ENCODE measurements at places on chromosomes 1 and 21.

GRCh38 chr1:205571747-205572146, 60.1 kb downstream of the ELK4 start:
- DNase-seq: no peak

DNA sequence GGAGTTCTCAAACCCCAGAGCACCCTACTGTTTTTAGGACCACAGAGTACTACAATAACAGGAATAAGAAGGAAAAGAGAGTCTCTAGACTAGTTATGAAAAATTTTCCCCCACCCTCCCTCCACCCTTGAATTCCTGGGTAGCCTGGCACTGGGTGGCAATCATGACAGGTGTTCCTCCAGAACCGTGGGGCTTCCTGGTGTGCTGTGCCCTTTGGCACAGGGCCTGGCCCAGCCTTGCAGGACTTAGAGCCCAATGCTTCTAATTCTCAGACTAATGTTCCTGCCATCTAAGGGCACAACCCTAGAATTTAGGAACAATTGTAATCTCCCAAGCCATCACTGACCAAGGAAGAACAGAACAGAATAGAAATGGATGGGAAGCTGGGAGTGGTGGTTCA, 1.5 kb upstream of the CD160 start:
- DNase-seq: no peak

DNA sequence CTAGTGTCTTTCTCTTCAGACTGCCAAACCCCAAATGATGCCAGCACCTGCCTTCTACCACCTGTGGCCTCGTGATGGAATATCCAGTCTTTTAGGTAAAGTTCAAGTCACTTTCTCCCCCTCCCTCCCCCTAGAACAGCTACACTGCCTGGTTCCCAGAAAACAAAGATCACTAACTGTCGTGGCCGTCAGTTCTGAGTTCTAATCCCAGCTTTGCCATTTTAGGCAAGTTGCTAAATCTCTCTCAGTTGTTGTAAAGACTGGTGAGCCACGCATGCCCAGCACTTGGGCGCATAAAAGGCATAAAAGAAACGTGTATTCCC, 648 bp upstream of the TRAPPC3 start:
- DNase-seq: no peak

GRCh38 chr1:83998205-83998497, 781 bp downstream of the TTLL7 start:
- DNase-seq: no peak

DNA sequence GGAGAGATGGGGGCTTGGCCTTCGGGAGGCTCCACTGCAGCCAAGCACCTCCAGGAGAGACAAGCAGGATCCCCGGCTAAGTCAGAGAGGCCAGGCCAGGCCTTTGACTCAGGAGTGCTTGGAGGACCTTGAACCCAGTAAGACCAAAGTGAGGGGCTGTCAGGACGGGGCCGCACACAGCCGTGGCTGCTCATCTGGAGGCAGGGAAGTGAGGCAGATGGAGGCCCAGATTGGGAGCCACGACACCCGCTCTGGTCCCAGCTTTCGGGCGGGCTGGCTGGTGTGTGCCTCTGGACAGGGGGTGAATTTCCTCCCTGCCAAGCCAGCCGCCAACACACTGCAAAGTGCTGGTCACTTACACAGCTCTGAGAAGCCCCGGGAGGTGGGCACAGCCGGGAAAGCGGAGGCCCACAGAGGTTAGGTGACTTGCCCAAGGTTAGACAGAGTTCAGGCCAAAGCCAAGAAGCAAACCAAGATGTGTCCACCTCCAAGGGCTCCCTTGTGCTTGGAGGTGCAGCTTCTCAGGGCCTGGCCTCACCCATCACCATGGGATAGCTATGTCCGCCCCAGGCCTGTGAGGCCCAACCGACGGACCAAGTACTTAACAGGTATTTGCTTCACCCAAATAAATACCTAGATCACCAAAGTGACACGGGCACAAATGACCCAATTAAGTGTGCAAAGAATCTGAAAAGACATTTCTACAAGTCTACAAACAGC, 58.3 kb downstream of the CHD5 start:
- DNase-seq: no peak

DNA sequence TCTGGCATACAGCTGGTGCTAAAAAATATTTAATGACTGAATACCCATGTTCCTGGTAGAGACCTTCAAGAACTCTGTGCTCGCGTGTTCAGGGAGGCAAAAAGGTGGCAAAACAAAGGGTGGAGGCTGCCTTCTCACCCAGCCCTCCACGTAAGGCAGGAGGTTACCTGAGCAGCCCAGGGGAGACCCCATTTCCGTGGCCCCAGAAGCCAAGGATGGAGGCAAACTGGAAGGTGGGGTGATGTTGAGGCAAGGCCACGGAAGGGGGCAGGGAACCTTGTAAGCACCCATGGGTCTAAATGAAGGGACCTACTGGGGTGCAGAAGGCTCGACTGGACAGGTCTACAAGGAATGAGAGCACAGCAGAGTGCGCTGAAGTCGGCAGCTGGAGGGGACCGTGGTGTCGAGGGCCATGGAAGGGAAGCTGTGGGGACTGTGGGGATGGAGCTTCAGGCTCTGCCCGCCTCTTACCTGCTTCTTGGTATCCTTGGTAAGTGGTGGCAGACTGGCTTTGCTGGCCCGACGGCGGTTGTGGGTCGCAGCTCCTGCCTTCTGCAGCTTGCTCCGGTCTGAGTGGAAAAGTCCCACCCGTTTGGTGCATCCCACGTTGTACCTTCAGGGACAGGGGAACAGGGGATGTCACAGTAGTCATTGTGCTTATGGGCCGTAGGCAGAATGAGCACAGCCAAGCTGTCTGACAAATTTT, 8.9 kb upstream of the A3GALT2 start:
- DNase-seq: no peak

DNA sequence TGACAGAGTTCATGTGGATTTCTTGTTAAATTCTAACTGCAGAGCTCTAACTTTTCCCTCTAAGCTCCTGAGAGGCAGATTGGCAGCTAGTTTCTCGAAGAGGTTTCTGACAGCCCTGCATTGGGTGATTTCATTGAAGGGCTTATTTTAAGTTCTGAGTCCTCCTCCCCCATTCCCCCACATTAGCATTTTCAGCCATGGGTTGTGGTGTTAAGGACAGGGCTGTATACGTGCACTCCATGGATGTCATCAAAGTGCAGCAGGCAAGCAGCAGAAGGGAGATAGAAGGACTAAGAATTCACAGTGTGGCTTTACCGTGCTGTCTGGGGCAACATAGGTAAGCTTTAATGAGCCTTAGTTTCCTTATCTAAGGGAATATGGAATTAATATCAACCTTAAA, 19.0 kb downstream of the CRYZ start:
- DNase-seq: no peak

DNA sequence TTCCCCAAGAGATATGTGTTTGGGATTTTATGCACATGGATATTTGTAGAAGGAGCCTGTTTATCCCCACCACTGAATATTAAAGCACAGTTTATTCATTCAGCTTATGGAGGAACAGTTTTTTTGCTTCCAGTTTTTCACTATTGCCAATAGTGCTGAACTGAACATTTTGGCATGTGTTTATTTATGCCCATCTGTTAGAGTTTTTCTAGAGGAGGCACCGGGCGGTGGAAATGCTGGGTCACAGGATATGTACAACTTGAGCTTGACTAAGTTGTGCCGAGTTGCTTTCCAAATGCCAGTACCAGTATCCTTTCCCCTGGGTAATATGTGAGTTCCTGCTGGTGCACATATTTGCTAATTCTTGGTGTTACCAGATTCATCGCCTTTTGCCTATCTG, 111.3 kb downstream of the GREM2 start:
- DNase-seq: no peak

DNA sequence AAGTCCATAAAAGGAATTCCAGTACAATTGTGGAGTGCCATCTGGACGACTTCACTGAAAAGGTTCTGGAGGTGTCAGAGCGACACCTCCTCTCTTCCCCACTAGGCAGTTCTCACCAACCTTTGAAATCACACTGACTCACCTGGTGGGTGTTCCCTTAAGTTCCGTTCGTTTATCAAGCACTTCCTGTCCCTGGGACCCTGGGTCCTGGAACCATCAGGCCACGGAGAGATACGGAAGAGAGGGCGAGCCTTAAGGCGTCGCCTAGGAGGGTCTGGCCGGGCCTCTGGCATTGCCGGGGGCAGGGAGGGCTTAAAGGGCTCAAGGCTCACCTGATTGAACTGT, 317 bp downstream of the SPAG17 start:
- DNase-seq: no peak

DNA sequence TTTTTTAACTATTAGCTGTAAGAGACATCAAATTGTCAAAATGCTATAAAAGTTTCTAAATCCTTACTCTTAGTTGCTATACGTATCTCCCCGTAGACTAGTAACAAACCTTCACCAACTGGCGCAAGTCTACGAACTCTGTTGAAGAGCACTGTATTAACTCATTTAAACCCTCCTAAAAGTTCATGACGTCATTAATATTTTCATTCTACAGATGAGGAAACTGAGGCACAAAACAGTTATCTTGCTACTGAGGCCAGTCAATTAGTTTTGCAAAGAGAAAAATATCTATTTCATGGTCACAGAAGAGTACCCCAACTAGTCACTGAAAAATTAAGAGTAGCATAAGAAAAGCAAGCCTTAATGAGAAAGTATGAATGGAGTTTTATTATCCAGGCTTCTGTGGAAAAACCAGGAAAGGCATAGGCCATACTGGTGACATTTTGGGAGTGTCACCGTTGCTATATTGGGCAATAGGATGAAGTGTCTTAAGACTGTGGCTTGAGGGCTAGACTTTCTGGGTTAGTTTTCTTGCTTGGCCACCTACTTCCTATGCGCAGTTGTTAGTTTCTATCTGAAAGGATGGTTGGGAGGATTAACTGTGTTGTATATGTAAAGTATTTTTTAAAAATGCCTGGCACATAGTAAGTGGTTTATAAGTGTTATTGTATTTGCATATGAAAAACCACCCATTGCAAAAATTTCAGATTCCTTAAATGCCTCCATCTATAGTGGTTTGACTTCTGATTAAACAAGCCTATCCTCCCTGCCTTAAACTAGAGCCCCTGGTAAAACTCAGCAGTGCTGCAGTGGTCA, 52.4 kb upstream of the SYT14 start:
- DNase-seq: no peak

DNA sequence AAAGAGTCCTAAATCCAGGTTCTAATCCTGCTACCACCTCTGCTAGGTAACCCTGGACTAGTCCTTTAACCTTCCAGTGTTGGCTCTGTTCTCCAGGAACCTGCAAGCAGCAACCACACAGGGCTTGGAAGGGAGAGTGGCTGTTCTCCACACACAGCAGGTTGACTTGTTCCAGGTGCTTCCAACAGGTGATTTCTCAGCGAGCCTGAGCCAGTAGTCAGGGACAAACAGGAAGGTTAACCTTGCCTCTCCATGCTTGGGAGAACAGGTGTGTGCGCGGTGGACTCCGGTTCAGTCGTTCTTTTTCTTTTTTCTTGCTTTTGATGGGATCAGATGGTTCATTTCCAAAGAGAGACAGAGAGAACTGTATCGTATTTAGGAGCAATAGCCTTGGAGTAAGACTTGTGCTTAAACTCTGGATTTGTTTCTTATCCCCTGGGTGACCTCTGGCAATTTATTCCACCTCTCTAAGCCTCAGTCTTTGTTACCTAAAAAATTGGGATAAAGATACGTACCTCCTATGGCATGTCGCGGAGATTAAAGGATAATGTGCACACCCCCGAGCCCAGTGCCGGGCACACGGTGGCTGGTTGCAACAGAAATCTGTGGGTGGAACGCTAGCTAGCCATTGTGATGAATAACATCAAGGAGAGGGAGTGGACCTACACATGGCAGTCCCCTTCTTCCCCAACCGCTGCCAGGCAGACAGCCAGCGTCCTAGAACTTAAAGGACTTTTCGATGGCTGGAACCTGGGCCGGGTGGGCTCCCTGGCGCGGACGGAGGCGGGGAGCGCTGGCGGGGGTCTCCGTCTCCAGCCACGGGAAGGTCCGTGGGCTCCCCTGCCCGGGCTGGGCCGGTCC, 583 bp upstream of the CACHD1 start:
- DNase-seq: no peak

- DNase-seq: no peak
Observed at GRCh38 chr1:4460651-4461050, 193.8 kb upstream of the AJAP1 start.

DNA sequence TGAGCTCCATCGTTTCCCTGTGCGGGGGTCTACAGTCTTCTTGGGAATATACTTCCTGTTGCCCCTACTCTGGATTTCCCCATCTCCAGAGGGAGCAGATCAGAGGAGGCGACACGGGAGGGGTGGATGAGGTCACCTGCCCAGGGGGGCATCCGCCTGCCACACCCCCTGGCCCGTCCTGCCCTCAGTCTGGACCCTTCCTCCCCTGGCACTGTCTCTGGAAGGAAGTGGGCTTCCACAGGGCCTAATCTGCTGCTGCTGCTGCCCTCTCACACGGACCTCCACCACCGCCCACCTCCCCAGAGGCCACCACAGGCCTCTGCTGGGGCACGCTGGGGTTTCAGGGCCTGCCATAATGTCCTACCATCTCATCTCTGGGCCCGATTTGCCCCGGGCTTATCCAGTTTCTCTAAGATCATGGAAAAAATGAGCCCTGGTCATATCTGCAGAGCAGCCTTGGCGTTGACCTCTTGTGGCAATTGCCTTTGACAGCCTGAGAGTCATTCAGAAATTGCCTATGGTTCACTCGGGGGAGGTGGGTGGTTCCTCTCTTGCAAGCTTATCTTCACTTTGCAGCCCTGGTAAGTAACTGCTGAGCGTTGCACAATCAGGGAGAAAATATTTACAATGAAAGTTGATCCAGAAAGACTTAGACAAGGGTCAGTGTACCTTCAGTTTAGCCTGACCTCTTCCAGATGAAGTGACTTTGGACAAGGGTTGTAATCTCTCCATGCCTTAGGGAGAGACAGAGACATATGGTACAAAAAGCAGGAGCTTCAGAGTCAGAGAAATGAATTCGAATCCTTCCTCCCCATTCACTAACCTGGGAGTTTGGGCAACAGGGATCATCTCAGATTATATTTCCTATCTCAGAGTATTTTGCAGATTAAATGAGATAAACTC, 252.4 kb downstream of the TOMM20 start:
- DNase-seq: no peak

DNA sequence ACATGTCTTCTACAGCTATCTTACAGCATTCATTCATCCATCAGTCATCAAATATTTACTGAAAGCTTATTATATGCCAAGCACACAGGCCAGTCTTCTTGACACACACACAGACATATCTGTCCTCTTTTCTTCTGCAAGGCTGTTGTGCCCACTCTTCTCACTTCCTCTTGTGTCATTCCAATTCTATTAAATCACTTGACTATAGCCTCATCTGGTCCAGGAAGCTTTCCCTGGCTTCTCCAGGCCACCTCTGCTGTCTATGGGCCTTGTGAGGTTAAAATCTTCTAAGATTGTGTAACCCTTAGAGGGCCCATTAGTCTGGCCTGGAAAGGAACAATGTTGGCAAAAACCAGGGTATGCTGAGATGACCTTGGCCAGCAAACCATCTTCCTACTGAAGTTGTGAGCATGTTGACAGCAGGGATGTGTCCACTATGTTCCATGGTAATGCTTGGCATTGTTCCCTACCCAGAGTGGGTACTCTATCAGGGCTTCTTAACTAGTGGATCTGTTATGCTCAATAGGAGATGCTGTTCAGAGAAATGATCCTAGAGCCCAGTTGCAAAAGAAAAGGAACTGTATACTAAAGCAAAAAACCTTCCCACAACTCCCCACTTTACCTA, 5.3 kb downstream of the TRAF3IP3 start:
- DNase-seq: no peak

- no peak for DNase-seq
Observed at GRCh38 chr1:153577138-153577537, 11.5 kb upstream of the S100A2 start.

- DNase-seq: no peak
Observed at GRCh38 chr1:244647819-244648218, 5.1 kb upstream of the DESI2 start.

- DNase-seq: no peak
Observed at GRCh38 chr21:45164838-45165237, 90.5 kb downstream of the ADARB1 start.

GRCh38 chr1:47515164-47515789, 77.4 kb downstream of the FOXD2 start:
- no peak for DNase-seq
